Stimulated activated CD4-positive, alpha-beta T cell treated with anti-CD3 and anti-CD28 coated beads, TNF-alpha, amount 100 ng/mL, for 48 hours (primary cell): ENCODE measurements at places on chromosomes 5 and 9.

DNA sequence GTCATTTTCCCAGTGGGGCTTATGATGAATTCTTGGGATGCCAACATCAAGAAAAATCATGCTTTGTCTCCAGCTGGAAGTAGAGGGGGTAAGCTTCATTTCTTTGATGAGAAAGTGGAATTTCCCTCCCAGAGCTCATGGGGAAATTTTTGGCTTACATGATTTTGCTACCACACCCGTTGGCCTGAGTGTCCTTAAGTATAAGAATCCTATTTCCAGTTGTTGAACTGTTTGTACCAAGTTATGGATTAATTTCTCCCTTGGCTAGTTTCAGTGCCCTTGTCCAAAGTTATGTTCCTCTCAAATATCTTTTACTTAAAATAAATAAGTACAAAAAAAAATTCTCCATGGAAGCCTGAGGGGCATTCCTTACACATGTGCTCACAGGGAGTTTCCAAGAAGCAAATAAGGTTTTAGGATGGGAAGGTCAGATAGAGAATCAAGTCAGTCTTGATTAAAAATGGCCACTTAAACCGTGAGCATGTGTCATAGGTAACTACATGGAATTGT lies 82.3 kb downstream of the PTCD2 start:
- DNase-seq, result no peak

DNA sequence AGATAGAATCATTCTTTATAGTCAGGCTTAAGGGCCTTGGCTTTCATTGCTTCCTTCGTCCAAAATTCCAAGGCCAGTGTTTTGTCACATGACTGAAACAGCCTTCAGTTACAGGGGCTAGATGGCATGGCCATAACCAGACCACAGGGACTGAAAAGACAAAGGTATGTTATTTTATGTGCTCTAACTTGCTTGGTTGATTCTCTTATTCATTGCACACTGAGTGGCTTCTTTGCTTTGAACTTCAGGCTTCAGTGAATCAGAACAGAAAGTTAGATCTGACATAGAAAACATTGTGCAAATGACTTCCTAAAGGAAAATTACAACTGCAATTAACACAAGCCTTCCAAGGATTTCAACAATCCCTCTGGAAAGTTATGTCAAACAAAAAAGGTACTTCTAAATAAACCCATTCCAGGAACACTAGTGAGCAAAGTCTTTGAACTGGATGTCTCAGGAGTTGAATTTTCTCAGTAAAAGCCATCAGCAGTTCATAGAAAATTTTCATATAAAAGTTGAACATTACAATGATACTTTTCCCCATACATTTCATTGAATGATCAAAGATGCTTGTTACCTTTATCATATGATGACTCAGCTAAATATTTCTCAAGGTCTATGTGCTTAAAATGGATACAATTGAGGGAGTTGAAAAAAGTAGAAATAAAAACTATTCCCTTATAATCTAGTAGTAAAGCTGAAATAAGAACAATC lies 355.3 kb downstream of the TMEM232 start:
- DNase-seq, result no peak

DNA sequence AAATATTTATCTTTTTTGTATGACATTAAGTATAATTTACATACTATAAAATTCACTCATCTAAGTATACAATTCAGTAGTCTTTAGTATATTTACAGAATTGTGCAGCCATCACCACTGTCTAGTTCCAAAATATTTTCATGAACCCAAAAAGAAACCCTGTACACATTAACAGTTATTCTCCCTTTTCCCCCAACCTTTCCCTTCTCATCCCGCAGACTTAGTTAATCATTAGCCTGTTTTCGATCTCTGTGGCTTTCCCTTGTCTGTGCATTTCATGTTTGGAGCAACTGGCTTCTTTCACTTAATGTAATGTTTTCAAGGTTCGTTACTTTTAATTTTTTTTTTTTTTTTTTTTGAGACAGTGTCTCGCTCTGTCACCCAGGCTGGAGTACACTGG lies 37.5 kb downstream of the MTREX start:
- DNase-seq, result no peak

DNA sequence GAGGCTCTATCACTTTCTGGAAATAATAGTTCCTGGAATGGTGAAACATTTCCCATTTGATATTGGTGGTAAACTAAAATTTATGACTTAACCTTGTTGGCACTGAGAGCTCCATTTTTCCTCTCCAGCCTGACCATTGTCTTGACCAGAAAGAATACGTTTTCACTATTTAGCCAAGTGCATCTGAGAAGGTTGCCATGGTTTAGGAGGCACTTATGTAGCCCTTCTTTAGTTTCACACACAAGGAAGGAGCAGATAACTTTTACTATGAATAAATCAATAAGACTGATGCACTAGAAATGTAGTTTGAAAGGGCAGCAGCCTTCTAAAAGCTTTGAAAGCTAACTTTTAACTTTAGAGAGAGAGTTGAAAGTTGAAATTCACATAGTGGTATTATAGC lies 1045.5 kb upstream of the CDH6 start:
- no peak for DNase-seq

GRCh38 chr9:97373331-97373730 lies 38.6 kb upstream of the TDRD7 start:
- DNase-seq, result no peak
